Uterus (tissue), 4 donors: ENCODE measurements at places on chromosomes 4 and X. TPM values are rescaled to one million over a fixed set of nuclear protein-coding genes. Genes with fewer than 3 reads are reported as not detected.

GRCh38 chr4:99827454-99827853 is 10.8 kb downstream of the DAPP1 start:
- H3K27me3 ChIP-seq, result no peaks in the 10 kb centered on the region
- H3K27ac ChIP-seq, result no peak overlapping the region
- DNase-seq, result no peak

DNA sequence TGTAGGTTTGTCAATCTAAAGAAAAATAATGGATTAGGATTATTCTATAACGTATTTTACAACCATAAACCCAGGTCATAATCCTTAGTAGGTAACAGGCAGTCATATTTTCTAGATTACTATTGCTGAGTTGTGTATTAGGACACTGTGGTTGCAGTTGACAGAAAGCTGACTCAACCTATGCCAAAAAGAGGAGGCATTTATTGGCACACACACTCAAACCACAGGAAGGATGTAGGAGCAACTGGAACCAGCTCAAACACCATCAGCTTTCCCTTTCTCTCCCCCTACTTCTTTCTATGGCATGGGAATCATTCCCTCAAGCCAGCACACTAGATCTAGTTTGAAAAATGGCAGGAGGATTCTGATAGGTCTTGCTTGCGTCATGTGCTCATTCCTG is 136.4 kb upstream of the FAM9C start:
- H3K27ac ChIP-seq, result no peak overlapping the region
- DNase-seq, result no peak
- no peaks in the 10 kb centered on the region for H3K36me3 ChIP-seq
- no peak overlapping the region for H3K4me3 ChIP-seq

The PPBP gene
- total RNA-seq, result 2.5 TPM

The PNMA3 gene
- not detected for total RNA-seq

The SNCA gene
- total RNA-seq, result 27.4 TPM

The DMD gene
- total RNA-seq, result 73.8 TPM

The RPA4 gene
- total RNA-seq, result 3.7 TPM

The TMEM47 gene
- 74.1 TPM for total RNA-seq
